ENCODE measurements at places on chromosomes 11 and 22.

DNA sequence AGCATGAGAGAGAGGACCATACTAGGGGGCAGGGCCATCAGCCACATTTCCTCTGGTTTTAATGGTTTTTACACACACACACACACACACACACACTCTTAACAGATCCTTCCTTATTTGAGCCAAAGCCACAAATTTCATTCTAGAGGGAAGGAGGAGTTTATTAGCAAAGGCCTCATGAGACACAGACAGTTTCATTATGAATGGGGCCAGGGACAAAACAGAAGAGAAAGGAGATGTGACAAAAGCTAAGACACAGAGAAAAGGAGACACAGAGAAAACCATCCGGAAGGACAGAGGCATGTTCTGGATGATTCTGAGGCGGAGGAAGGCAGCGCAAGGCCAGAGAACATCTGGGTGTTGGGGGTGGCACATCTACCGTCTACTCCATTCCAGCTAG, 32.2 kb upstream of the ARFGAP3 start:
- no peak for DNase-seq

DNA sequence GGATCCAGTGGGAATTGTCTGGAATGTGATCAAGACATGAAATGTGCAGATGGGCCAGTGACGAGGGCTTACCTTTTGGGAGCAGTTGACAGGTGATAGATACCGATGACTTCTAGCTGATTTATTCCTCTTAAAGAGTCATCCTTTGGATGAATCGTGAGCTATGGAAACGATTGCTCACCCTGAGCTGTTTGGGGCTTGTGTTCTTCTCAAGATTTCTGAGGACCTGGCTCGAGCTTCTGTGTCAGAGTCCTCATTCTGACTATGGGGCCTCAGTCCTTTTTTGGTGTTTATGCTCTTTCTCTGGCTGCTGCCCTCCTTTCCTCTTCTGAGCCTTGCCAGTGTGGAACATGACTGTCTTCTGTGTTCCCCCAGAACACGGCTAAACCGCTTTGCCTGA, 11.9 kb upstream of the AMPD3 start:
- no peak for DNase-seq

DNA sequence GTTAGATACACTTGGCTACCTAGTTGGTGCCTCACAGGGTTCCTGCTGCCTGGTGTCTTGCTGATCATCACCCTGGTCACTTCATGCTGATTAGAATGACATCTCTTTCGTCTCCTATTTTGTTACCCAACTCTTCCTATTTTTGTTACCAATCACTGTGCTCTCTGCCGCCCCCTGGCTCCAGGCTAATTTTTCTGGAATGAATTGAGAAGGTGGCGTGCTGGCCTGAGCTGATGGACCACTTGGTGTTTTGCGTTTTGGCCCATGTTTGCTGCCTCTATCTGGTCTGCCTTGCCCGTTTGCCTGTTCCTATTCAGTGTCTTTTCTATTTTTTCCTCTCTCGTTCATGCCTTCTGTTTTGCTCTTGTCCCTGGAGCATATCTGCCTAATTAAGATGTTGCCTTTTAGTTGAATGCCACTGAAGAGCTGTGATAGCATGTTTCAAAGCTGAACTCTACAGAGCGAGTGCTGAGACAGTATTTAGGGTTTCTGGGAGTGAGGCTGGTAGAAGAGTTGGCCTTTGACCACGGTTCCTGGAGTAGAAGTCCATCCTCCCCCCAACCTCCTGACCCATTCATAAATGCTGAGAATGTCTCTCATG, 5.9 kb upstream of the ATF4 start:
- DNase-seq = no peak

- no peak for DNase-seq
These were observed 88.1 kb upstream of the NARS2 start for GRCh38 chr11:78662811-78663210.

GRCh38 chr11:8111636-8112035, 30.6 kb downstream of the TUB start:
- no peak for DNase-seq

- no peak for DNase-seq
These were observed 87.0 kb downstream of the DLG2 start for GRCh38 chr11:85540181-85540580.

- no peak for DNase-seq
These were observed 37.9 kb downstream of the ST14 start for GRCh38 chr11:130197386-130198035.

DNA sequence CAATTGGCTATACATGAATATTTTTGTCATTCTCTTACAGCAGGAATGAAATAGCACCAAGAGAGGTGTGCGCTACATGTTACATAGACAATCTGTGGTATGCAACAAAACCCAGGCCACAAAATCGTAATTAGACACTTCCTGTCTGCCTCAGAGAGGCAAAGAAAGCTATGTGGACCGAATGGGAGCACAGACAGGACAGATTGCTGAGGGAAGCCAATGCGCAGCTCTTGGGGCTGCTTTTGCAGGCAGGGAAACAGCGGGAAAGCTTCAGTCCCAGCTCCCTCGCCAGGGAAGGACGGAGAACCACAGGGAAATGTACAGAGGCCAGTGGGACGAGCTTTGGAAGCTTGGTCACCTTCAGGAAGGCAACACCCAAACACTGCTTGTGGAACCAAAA, 40.9 kb downstream of the SERPINH1 start:
- DNase-seq = no peak

DNA sequence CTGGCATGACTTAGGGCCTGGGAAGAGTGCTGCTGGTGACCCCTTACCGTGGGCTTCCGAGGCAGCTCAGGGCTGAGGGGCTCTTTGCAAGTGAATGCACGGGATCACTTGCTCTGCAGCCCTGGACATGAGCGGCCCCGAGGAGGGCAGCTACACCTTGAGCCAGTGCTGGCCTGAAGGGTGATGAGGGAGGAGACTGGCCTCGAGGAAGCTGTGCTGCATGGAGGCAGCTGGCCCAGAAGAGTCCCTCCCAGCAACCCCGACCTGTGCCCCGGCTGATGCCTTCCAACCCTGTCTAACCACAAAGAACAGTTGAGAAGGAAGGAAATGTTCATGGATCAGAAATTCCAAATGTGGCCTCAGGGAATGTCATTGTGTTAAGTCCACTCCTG, 45.2 kb downstream of the TBX1 start:
- no peak for DNase-seq

- DNase-seq = no peak
These were observed 100.8 kb downstream of the SHANK2 start for GRCh38 chr11:71151561-71151960.

DNA sequence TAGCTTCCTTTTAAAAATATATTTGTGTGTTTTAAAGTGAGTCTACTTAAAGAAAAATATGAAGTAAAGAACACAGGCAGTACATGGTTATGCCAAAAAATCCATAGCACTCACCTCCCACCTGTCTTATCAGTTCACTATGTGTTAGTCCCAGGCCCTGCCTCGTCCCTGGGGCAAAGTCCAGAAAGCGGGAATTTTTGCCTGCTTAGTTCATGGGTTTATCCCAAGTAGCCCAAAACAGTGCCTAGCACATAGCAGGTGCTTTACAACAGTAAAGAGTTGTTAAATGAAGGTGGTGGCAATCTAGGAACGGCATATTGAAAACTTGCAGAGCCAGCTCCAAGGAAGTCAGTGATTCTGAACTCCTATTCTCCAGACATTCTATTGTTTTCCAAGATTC, 154.0 kb downstream of the MN1 start:
- no peak for DNase-seq

DNA sequence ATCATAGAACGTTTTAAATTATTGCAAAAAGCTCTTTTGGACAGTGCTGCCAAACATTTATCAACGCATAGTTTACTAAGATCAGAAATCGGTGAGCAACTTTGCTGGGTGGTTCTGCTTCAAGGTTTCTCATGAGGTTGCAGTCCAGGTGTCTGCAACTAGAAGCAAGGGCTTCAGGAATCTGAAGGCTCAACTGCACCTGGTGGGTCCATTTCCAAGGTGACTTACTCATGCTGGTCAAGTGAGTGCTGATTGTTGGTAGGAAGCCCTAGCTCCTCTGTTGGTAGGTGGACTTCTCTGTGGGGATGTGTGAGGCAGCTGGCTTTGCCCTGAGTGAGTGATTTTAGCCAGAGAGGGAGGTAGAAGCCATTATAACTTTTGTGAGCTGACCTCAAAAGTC, 22.5 kb downstream of the ARHGEF12 start:
- DNase-seq = no peak

GRCh38 chr11:111300569-111300968, 2.2 kb downstream of the POU2AF3 start:
- DNase-seq = no peak

DNA sequence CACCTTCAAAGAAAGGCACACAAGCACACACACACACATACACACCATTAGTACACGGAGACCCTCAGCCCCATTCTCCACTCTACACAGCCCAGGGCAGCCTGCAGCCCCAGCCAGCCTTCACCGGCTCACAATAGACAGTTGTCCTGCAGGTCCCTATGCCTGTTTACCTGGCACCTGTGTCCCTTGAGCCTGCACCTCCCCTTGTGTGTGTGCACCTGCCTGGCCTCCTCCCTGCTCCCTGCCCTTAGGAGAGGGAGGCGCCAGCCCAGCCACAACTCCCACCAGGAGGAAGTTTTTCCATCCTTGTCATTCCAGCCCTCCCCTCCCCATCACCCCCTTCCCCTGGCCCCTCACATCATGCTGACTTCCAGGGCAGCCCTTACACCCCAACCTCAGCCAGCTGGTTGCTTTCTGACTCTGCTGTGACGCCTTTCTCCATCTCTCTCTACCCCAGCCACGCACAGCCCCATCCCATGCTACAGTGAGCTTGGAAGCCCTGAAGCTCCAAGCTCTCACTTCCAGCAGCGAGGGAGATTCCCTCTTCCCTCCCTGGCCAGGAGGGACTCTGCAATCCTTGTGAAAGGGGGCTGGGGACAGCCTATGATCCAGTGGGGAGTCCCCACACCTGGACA, 4.4 kb downstream of the AHNAK start:
- DNase-seq = no peak

DNA sequence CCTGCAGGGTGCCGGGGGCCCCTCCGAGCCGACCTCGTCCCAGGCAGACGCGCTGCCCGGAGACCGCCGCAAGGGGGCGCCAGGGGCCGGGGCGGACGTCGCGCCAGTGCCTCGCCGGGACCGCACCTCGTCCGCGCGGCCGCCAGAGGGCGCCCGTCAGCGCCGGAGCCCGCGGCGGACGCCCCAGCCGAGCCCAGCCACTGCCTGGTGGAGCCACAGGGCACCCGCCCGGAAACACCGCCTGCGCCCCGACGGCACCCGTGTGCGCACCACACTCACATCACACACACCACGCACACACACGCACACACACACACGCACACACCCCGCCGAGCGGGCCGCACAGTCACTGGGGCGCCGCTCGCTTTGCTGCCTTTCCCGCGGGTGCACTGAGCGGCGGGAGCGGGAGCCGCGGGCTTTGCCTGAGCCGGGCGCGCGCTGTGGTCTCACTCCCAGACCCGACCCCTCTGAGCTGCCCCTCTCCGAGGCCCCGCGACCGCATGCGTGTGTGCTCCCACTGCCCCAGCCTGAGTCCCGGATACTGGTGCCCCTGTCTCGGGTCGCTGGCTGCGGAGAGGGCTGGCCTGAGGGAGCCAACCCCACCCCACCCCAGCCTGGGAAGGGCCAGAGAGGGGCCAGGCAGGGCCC, 449.3 kb downstream of the OPCML start:
- peak; percentile 34 for DNase-seq

GRCh38 chr11:8203414-8203715, 34.5 kb upstream of the RIC3 start:
- DNase-seq = no peak

DNA sequence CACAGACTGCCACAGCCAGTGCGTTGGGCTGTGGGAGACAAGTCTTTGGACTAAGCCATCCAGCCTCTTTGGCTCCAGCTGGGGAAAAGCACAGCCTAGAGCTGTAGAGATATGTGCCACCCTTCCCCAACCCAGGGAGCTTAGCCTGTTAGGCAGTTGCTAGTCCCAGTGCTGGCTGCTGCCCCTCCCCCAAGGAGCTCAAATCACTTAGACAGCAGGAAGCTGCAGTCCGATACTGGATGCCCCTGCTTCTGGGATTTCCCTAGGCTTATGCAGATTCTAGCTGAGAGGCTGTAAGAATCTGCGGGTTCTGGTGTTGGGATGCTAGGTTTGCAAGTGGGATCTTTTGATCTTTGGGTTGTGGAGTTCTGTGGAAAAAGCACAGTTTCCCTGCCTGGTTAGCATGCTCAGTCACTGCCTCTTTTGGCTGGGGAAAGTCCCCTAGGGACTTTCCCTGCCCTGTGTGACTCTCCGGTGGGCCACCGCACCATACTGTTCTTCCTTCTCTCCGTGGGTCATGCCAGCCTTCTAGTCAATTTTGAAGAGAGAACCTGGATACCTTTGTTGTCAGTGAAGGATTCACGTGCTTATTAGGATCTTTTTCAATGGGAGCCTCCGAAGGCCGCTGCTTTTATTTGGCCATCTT, 792.0 kb downstream of the KCNA4 start:
- no peak for DNase-seq

- no peak for DNase-seq
These were observed 18.6 kb downstream of the ARHGAP1 start for GRCh38 chr11:46681814-46682213.

Measured in prostate gland (tissue), 2 donors.